Muscle of back (tissue), 13 donors: ENCODE measurements at places on chromosomes 16 and 17.
A peak's percentile ranks its signal among the peaks of the same experiment; 100 is the strongest.

DNA sequence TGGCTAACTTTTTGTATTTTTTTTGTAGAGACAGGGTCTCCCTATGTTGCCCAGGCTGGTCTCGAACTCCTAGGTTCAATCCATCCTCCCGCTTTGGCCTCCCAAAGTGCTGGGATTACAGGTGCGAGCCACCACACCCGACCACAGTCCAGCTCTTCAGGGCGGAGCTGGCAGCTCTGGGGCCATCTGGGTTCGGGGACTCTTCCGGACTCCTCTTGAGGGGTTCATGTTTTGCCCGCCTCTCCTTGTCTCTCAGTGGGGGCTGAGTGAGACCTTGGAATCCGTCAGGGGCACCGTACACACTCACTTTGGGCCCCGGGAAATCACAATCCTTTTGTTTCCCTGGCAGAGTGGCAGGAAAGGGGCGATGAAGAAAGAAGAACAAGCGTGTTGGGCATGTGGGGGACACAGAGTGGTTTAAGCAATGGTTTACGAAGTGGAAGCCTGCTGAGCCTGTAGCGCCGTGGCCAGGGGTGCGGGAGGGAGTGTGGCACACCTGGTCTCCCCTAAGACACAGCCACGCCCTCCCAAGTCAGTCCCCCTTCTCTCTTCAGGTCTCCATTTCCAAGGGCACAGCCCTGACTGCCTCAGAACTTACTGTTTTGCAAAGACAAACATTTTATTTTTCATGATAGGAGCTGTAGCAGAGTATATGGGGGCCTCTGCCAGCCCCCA is 26.1 kb downstream of the TNS4 start:
- no peak for DNase-seq

DNA sequence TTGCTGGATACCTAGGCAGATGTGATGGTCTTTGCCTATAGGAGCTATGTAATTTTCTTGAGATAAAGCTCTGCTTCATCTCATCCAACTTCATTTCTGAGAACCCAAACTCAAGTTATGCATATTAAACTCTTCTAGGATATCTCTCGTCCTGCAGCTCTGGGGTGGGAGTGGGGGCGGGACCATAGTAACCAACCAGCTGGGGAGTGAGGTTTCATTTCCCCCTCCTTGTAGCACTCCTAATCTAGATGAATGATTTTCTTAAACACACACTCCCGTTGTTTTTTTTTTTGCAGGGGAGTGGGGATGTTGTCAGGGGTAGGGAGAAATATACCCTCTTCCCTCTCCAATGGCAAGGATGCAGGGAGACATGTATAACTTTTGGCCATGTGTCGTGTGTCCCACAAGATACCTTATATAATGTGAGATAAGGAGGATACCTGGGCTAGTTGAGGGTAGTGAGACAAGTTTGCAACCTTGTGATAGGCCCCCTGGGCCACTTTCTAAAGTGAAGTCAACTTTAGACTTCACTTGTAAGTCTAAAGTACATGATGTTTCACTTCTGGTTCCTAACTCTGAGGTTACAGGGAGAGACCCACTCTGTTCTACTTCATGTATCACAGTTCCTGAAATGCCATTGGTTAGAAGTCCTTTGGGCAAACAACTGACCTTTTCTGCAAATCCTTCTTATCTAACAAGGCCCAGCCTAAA is 10.5 kb upstream of the HEATR6 start:
- DNase-seq = no peak

DNA sequence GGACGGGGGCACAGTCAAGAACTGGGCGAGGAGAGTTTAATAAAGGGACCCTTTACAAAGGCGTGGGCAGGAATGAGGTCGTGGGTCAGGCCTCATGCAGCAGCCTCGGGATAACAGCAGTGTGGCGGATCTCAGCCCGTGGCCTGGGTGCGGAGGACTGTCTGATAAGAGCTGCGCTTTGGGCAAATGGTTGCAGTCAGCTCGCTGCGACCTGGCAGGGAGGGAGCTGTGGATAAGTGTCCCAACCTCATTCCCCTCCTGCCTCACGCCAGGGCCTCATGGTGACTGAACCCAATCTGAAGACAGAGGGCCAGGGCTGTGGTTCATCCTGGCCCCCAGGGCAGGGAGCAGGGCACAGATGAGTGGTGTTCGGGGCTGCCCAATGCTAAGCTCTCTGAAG is 13.6 kb downstream of the SMTNL2 start:
- DNase-seq = no peak

DNA sequence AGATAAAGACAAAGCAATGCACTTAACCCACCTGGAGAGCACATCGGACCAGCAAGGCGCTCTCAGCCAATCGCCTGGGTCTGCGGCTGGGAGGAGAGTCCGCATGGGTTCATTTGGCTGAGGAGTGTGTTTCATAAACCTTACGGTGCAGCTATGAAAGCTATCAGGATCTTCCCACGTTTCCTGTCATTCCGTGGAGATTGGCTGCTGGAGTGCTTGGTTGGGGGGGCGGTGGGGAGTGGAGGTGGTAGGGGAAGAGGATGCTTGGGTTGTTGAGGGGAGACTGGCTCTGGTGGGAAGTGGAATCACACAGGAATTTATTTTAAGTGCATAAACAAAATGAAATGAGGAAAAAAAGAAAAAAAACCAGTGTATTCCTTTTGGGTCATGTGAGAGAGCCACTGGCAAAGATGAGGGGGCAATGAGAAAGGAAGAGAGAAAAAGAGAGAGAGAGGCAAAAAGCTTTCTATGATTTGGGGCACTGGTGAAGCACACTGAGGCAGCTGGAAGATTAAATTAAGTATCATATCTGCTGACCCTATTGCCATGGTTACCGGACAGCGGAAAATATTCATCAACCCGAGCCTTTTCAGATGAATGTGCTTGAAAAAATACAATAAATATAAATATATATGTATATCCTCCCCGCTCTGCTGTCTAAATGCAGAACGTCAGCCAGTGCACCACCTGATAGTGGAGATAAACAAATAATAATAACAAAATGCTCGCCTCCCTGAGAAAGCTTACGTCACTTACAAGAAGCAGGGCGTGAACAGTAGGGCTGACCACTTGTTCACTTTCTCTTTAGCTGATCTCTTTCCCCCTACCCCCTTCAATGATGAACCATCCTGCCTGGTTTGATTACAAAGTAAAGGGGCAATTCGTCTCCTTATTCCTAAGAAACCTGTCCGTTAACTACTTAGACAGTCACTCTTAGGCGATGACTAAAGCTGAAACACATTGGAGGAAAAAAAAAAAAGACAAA is 457.0 kb upstream of the ZFHX3 start:
- no peak for DNase-seq

GRCh38 chr16:23837553-23838308 is 1.9 kb downstream of the PRKCB start:
- DNase-seq = no peak

DNA sequence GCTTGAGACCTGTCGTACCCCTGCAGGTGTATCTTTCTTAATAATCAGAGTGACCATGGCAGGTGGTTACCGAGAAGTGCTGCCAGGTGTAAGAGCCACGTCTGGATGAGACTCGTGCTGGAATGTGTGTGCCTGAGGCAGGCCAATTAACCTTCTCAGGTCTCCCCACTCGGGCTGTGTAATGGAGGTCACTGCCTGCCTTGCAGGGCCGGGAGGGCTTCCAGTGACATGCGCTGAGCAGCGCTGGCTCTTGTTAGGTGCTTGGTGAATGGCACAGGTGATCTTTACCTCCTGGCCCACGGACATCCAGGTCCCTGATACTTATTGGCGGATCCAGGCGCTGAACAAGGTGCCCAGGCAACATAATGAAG is 4.6 kb upstream of the GSE1 start:
- no peak for DNase-seq

DNA sequence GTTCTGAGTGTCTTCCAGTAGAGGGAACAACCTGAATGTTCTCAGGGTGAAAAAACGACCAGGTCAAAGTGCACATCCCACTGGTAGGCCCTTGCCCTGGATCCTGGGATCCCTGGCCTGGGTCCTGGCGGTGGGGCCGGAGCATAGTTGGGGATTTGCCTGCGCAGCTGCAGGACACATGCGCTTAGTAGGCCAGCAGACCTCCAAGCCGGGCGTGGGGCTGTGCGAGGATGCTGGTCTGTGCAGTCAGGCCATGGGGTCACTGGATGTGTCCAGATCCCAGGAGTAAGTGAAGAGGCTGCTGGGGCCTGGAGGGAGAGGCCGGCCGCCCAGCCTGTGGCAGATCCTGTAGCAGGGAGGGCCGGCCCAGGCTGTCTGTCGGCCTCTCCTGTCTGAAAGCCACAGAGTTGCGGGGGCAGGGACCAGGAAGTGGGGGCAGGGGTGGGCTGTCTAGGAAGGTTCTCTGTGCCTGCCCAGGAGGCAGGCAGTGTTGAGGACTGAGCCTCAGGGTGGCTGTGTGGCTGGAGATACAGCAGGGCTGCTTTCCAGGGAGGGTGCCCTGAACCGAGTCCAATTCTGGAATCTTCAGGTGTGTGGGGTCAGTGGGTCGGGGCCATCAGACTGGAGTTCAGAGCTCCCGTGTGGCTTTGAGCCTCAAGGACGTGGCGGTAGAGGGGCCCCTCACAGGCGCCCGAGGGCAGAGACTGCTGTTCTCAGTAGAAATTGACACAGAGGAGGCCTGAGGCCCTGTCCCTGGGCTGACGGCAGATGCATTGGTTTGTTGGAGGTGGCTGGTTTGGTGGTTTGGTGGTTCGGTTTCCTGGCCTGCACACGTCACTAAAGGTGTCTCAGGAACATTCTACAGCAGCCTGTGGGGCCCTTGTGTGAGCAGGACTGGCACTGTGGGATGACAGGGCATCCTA is 17.2 kb upstream of the NUDT16L1 start:
- no peak for DNase-seq

DNA sequence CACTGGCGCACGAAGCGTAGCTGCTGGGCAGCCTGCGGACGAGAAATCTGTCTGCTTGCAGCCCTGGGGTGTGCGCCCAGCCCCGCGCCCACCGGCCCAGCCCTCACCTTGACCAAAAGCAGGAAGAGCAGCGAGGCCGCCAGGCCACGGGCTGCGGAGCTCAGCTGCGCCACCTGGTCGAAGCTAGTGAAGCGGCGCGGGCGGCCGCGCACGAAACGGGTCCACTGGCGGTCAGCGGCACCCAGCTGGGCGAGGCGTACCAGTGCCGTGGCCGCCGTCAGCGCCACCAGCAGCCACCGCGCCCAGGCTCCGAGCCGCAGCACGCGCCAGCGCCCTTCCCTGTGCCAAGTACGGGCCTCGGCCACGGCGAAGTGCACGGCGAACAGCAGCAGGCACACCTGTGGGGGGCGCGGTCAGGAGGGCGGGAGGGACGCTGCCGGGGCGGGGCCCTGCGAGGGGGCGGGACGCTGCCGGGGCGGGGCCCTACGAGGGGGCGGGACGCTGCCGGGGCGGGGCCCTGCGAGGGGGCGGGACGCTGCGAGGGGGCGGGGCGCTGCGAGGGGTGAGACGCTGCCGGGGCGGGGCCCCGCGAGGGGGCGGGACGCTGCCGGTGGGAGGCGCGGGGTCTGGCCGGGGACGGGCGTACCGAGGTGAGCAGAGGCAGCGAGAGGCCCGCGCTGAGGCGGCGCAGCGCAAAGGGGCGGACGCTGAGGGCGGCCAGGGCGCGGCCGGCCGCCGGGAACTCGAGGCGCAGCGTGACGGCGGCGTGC is 43.2 kb downstream of the TSC2 start:
- peak; percentile 73 for DNase-seq

GRCh38 chr17:38786372-38786771 is 13.0 kb downstream of the PIP4K2B start:
- no peak for DNase-seq

- no peak for DNase-seq
Observed at GRCh38 chr17:4559139-4559791, 1.1 kb downstream of the GGT6 start.

DNA sequence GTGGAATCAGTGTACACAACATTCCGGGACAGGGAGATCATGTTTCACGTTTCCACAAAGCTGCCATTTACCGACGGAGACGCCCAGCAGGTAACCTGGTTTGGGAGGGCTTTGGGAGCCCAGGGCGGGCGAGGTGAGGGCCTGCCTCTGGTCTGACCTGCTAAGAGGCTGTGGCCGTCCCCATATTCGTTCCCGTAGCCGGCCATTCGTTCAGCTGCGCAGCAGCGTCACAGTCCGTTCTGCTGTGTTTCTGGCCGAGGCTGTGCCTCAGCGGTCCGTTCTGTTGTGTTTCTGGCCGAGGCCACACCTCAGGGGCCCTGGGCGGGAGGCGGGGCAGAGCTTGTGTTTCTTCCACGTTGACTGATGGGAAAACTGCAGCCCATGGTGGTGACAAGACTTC is 68.0 kb downstream of the OR1D5 start:
- DNase-seq = peak; percentile 66

GRCh38 chr17:1755827-1756262 is 6.0 kb upstream of the SERPINF1 start:
- no peak for DNase-seq
